ENCODE measurements at places on chromosomes 7 and 10. TPM values are rescaled to one million over a fixed set of nuclear protein-coding genes. Genes with fewer than 3 reads are reported as not detected.
A peak's percentile ranks its signal among the peaks of the same experiment; 100 is the strongest.

SPDYE11 gene
- total RNA-seq: not detected

DNA sequence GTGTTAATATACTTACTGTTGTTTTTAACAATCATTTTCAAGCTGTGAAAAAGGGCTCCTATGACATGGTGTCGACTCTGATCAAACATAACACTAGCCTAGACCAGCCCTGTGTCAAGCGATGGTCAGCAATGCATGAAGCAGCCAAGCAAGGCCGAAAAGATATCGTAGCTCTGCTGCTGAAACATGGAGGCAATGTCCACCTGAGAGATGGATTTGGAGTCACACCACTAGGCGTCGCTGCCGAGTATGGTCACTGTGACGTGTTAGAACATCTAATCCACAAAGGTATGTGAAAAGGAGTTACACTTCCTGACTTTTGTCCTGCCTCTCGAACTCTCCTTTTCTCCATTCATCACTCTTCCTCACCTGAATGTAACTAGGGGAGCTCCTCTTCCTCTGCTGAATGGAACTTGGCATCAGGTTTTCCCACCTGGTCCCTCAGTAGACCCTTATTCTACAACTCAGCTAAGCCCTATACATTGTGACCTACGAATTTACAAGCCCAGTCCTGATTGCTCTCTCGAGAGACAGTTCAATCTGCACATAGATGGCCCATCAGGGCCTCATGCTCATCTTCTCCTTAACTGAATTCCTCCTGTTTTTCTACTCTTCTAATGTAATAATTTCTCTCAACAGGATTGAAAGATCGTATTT lies 23.0 kb downstream of the ASB15 start:
- H3K4me1 ChIP-seq: no peaks in the 10 kb centered on the region
- H3K4me3 ChIP-seq: no peak overlapping the region
- H3K27ac ChIP-seq: no peak overlapping the region
- no peaks in the 10 kb centered on the region for H3K27me3 ChIP-seq

DNA sequence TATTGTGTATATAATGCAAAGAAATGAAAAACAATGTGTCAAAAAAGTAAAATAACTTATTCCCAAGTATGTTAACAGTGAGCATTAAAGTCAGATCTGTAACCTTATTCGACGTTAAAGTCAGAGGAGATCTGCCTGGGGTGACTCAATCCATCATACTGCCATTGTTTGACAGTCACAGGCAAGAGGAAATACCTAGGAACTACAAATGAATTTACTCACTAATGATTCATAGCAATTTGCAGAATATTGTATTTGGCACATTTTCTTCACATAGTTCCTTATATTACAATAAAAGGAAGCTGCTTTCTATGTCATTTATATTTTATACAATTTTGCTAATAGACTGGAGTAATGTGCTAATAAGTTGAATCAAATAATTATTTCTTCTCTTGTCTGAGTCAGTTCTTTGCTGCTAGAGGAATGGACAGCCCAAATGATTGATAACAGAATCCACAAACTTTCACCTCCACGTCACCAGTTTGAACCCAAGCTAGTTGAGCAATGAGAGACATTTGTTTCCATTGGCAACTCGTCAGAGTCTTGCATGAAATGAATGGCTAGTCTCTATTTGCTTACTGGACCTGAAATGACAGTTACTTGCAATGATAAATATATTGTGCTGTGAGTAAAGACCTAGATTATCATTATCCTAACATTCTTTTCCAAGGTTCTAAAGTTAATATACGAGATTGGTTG lies 48.5 kb upstream of the TMEM106B start:
- H3K4me3 ChIP-seq: no peak overlapping the region
- no peak overlapping the region for H3K27ac ChIP-seq
- no peaks in the 10 kb centered on the region for H3K27me3 ChIP-seq
- H3K36me3 ChIP-seq: no peaks in the 10 kb centered on the region
- no peak for DNase-seq

DNA sequence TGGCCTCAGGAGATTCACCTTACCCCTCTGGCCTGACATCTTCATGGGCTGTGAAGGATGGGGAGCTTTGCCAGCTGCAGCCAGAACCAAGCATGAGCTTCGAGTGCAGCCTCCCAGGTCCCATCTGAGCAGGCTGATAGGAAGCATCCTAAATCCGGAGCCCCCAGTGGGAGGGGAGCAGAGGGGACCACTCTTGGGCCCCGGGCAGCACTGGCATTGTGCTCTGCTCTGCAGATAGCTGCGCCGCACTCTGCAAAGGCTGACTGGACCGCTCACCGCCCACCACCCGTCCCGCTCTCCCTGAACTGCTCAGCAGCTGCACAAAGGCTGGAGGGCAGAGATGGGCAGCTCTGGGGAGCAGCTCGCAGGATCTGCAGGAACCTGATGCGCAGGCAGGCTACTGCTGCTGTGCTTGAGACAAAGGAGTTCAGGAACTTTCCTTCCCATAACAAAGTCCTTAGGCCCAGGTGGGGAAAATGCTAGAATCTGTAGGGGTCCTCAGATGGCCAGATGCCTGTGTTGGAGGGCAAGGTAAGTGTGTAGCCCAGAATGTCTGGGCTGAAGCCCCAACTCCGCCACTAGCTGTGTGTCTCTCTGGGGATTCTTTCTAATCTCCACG lies 51.8 kb downstream of the ARHGAP22 start:
- no peak for DNase-seq
- H3K4me3 ChIP-seq: no peak overlapping the region
- no peak overlapping the region for H3K27ac ChIP-seq
- no peaks in the 10 kb centered on the region for H3K36me3 ChIP-seq

ERVW-1 gene
- not detected for total RNA-seq

- H3K36me3 ChIP-seq: no peaks in the 10 kb centered on the region
- no peaks in the 10 kb centered on the region for H3K27me3 ChIP-seq
Observed at GRCh38 chr7:111788286-111789047, 226.2 kb upstream of the IMMP2L start.

DNA sequence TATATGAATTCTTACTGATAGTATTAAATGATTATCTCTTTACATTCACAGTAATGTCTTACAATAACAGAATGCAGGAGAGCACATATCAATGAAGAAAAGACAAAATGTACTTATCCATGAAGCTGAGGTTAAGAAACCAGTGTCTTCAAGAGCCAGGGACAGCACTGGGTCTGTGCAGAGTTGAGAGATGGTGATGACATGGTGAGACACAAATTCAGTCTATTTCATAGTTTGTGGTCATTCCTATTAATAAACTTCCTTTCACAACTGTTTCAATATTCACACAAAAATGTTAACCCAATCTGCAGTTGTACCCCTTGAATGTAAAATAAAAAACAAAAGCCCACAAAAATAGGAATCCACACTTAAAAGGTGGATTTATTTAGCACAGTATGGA lies 5.3 kb upstream of the MAGI2 start:
- H3K27ac ChIP-seq: peak overlapping the region; percentile 72
- H3K27me3 ChIP-seq: no peaks in the 10 kb centered on the region
- DNase-seq: no peak
- no peaks in the 10 kb centered on the region for H3K36me3 ChIP-seq
- H3K4me1 ChIP-seq: peaks cover 52% of the 10 kb centered on the region
- peak overlapping the region; percentile 18 for H3K4me3 ChIP-seq

DNA sequence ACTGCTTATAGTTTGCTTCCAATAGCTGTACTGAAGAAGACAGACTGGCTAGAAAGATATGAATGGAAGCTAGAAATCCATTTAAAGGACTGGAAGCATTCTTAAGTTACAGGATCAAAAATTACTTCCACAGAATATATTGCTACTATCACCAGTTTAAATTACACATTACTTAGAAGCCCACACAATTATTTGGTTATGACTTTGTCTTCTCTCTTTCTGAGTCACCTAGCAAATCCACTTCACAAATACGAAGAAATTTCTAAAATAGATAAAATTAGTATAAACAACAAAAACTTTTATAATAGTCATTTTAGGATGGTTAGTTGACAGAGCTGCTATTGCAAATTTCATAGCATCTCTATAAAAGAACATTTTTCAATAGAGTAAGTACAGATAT lies 108.1 kb downstream of the SNX13 start:
- no peak overlapping the region for H3K4me3 ChIP-seq
- no peaks in the 10 kb centered on the region for H3K4me1 ChIP-seq
- no peaks in the 10 kb centered on the region for H3K36me3 ChIP-seq
- no peak overlapping the region for H3K27ac ChIP-seq
- H3K27me3 ChIP-seq: no peaks in the 10 kb centered on the region

PLAU gene
- 100 TPM for total RNA-seq

DNA sequence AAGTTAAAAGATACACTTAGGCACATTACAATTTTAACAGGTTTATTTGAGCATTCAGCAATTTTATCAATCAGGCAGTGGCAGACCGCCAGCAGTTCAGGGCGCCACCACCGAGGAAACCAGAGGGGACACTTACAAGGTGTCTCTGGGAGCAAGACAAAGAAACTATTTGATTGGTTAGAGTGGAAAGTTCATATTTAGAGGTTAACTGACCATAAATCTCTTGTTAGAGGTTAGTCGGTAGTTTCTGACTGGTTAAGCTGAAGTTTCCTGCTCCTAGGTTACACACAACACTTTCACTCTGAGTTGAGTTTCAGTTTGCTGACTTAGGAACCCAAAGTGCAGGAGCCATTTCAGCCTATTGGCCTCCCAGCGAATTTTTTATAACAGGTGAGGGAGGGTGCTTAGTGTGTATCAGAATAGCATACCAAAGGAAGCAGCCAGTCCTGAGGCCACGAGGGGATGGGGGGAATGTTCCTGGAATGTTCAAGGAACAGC lies 10.8 kb upstream of the PVRIG start:
- no peak overlapping the region for H3K27ac ChIP-seq
- no peaks in the 10 kb centered on the region for H3K4me1 ChIP-seq
- H3K36me3 ChIP-seq: no peaks in the 10 kb centered on the region

GAD2 gene
- not detected for total RNA-seq

TEX47 gene
- total RNA-seq: not detected

- peaks cover 83% of the 10 kb centered on the region for H3K36me3 ChIP-seq
- no peaks in the 10 kb centered on the region for H3K27me3 ChIP-seq
- H3K4me1 ChIP-seq: no peaks in the 10 kb centered on the region
- no peak overlapping the region for H3K4me3 ChIP-seq
- no peak overlapping the region for H3K27ac ChIP-seq
Observed at GRCh38 chr7:98969386-98969785, 91.1 kb downstream of the TRRAP start.

CHN2 gene
- 44.7 TPM for total RNA-seq

ZNF425 gene
- 3.4 TPM for total RNA-seq

DNA sequence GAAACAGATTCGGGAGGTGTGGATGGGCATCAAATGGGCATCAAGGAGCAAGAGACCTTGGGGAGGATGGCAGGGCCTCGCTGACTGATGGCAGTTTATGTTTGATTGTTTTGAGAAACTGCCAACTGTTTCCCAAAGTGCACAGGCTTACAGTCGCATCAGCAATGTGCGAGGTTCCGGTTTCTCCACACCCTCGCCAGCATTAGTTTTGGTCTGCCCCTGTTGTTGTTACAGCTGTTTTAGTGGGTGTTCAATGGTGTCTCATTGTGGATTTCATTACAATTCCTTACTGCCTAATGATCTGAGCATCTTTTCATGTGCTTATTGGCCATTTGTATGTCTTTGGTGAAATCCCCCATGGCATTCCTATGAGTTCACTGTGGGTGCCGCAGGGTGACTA lies 24.4 kb downstream of the AKR1E2 start:
- no peaks in the 10 kb centered on the region for H3K27me3 ChIP-seq
- DNase-seq: no peak
- H3K36me3 ChIP-seq: no peaks in the 10 kb centered on the region
- no peaks in the 10 kb centered on the region for H3K4me1 ChIP-seq
- peak overlapping the region; percentile 66 for H3K27ac ChIP-seq

GRCh38 chr7:12373580-12374263 lies 29.9 kb downstream of the VWDE start:
- H3K4me1 ChIP-seq: no peaks in the 10 kb centered on the region
- H3K36me3 ChIP-seq: no peaks in the 10 kb centered on the region
- no peak for DNase-seq
- no peak overlapping the region for H3K27ac ChIP-seq

NKX1-2 gene
- not detected for total RNA-seq

ELAPOR2 gene
- total RNA-seq: 11.2 TPM

- no peaks in the 10 kb centered on the region for H3K27me3 ChIP-seq
- peaks cover 28% of the 10 kb centered on the region for H3K4me1 ChIP-seq
- peak; percentile 64 for DNase-seq
Observed at GRCh38 chr10:30783939-30784501, 154.5 kb upstream of the LYZL2 start.

A1CF gene
- not detected for total RNA-seq

UNCX gene
- total RNA-seq: not detected

GRCh38 chr10:86389441-86390193 lies 23.0 kb upstream of the GRID1 start:
- peaks cover 6% of the 10 kb centered on the region for H3K4me1 ChIP-seq
- no peaks in the 10 kb centered on the region for H3K36me3 ChIP-seq
- H3K4me3 ChIP-seq: peak overlapping the region; percentile 57
- H3K27me3 ChIP-seq: no peaks in the 10 kb centered on the region
- no peak for DNase-seq
- H3K27ac ChIP-seq: no peak overlapping the region

HELLS gene
- 4.9 TPM for total RNA-seq

DNA sequence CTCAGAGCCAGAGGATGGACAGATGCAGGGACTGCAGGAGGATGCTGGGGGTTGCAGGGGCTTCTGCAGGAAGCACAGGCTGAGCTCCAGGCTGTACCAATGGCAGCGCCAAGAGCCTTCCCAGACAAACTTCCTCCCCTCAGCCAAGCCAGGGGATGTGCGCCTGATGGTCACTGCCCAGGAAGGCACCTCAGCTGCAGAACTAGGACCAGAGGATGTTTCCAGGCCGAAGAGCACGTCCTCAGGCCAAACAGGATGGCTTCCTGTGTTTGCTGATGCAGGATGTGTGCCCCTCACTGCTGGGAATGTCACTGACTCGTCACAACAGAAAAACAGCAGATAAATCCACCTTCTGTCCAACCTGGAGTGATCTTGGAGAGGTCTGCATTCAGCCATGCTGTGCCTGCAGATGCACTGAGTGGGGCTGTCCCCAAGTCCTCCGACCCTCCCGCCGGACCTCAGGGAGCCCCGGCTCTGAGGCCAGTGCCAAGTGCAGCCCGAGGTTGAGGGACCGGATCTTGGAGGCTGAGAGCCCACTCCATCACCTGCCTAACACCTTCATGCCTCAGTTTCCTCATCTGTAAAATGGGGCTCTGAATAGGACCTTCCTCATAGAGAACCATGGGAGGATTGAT lies 152.5 kb upstream of the CHST15 start:
- no peaks in the 10 kb centered on the region for H3K36me3 ChIP-seq
- no peaks in the 10 kb centered on the region for H3K27me3 ChIP-seq
- DNase-seq: no peak
- no peak overlapping the region for H3K4me3 ChIP-seq
- H3K4me1 ChIP-seq: no peaks in the 10 kb centered on the region
- no peak overlapping the region for H3K27ac ChIP-seq
